NCI-H1436 (cell line): ENCODE measurements at places on chromosomes 6 and 20.
A peak's percentile ranks its signal among the peaks of the same experiment; 100 is the strongest.

- no peak for DNase-seq
Measured at GRCh38 chr6:13563009-13563408, 11.4 kb upstream of the SIRT5 start.

GRCh38 chr6:26252077-26252472 is 112.9 kb upstream of the BTN3A2 start:
- no peak for DNase-seq

- DNase-seq: no peak
Measured at GRCh38 chr20:22681591-22682248, 97.3 kb upstream of the FOXA2 start.

DNA sequence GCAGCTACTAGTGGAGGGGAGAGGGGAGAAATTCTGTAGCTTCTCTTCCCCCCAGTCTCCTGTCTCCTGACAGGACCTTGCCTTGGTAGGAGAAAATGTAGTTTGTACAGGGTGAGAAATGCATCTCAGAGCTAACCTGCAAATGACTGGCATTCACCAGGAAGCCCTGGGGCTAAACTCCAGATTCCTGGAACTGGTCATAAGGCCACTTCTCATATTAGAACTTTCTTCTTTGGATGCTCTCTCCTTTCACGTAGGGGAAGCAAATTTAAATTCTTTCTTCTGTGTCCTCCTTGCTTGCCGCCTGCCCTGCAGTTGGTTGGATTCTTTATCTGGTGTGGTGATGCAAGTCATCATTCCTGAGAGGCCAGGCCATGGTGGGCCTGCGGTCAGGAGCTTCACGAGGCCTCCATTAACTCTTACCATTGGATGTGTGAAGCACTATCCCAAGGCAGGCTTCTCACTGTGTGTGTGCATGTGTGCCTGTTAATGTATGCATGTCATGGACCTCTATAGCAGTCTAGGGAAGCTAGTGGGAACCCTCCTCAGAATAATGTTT is 182.0 kb downstream of the PHF3 start:
- no peak for DNase-seq

DNA sequence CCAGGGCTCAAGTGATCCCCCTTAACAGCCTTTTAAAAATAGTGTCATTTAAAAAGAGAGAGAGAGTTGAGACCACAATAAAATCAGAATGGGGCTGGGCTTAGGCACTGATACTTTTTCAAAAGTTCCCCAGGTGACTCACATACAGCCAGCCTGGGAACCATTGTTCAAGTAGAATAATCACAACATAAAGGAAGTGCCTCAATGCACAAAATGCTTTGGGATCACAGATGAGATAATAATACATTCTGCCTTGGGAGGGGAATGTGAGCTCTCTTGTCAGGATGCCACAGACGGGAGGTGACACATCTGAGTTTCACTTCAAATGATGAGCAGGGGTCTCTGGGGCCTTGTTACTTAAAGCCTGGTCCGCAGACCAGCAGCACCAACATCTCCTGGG is 34.0 kb upstream of the GABRR1 start:
- DNase-seq: no peak

GRCh38 chr6:26358511-26358981 is 6.5 kb upstream of the BTN3A2 start:
- no peak for DNase-seq

DNA sequence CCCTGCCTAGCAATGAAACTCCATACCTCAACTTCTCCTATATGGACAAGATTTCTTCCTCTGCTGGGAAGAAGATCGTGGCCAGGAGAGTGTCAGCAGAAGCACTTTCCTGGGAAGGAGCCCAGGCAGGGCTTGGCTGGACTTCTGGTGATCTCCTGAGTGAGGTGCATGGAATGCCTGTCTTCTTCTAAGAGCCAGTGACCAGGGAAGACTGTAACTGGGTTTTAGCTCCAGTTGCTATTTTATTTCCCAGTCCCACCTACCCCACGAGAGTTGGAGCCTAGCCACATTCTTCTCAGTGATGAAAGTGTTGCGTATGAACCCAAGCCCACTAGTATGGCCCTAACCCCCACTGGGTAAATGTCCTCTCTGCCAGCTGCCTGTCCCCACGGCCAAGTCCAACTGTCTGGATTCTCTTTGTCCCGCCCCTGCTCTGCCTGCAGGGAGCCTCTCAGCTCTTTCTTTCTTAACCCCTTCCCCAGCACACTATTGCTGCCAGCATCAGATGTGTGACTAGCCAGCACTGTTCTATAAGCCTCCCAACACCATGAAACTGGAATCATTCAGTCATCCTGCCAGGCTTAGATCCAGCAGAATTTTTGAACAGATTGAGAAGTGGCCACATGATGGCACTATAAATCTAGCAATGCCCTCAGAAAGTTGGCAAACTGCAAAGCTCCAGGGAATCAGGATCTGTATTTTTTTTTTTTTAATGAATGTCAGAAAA is 69.8 kb upstream of the FAM184A start:
- peak; percentile 9 for DNase-seq

DNA sequence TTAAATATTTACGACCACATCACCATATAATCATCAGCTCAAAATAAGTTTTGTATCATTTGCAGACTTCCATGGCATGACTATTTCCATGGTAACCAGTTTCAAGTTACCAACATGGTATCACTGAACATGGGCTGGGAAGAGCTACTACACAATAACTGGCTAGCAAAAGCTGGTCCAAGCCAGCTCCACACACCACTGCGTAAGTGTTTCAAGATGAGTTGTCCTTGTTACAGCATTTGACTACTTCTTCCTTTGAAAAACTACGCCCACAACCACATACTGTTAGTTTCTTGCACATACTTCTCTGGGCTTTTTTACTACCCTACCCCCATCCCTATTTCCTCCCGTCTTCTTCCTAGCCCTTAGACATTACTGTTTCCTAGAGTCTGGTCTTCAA is 8.5 kb downstream of the CD164 start:
- DNase-seq: no peak

DNA sequence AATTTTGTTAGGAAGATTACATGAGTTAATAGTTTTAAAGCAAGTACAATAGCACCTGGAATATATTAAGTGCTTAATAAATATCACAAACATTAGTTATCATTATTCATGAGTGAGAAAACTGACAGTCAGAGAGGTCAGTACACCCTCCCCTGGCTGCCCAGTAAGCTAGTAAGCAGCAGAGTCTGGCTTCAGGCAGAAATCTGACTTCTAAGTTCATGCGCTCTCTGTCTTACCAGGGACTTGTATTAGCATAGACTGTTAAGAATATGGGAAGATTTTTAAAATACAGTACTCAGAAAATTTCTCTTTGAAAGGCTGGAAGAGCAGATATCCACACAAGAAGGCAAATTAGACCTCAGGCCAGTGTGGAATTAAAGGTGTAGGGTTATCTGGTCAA is 40.8 kb downstream of the BCAS1 start:
- no peak for DNase-seq

- no peak for DNase-seq
Measured at GRCh38 chr6:15417811-15418210, 171.9 kb downstream of the JARID2 start.

GRCh38 chr6:160010067-160010466 is 41.2 kb downstream of the IGF2R start:
- no peak for DNase-seq

GRCh38 chr6:159148641-159149040 is 20.6 kb upstream of the FNDC1 start:
- no peak for DNase-seq

GRCh38 chr6:1871724-1872315 is 262.1 kb downstream of the FOXC1 start:
- DNase-seq: no peak

DNA sequence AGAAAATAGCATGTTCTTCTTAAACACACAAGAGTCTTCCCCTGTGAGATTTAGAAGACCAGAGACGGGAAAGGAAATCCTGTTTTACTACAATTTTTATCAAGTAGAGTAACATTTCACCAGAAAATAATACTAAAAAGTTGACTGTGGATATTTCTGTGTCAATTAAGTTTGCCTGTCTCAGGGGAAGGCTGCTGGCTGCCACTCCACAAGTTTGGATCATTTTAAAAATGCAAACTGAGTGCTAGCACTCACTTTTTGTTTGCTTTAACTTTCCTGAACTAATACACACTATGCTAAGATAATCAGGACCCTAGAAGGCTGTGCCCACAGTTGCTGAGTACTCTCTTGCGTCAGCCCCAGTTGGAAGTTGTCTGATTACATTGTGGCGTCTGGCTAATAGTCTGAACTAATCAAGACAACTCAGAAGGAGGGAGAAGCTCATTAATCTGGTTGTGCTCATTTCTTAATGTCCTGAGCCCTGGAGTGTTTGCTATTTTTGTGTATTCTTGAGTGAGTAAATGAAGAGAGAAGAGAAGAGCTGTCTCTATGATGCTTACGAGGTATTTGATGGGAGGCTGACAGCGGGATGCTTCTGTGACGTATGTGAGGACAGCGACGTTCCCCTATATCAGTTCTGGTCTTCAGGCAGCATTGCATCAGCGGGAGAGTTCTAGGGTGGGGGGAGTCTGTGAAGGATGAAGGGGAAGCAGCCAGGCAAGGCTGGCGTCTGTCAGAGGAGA is 664.2 kb downstream of the QKI start:
- no peak for DNase-seq

DNA sequence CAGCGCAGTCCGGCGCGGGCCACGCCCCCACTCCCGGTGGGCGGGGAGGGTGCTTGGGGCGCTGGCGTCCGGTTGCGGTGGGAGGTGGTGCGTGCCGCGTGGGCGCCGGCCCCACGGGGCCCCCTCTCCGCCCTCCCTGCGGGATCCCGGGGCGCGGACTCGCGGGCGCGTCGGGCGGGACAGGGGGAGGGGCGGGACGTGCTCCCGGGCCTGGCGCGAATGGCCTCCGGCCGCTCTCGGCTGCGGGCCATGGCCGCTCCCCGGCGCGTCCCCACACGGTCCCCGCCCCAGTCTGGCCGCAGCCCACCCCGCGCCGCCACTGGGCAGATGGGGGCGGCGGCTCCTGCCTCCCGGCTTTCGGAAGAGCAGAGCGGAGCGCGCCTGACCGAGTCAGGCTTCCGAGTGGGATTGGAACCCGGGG is 771 bp upstream of the PPP1R3G start:
- no peak for DNase-seq

- no peak for DNase-seq
Measured at GRCh38 chr20:61572789-61573188, 320.7 kb downstream of the CDH4 start.

- no peak for DNase-seq
Measured at GRCh38 chr6:35090734-35091133, 50.4 kb downstream of the TCP11 start.

GRCh38 chr6:85792254-85792653 is 149.6 kb upstream of the SYNCRIP start:
- DNase-seq: no peak

DNA sequence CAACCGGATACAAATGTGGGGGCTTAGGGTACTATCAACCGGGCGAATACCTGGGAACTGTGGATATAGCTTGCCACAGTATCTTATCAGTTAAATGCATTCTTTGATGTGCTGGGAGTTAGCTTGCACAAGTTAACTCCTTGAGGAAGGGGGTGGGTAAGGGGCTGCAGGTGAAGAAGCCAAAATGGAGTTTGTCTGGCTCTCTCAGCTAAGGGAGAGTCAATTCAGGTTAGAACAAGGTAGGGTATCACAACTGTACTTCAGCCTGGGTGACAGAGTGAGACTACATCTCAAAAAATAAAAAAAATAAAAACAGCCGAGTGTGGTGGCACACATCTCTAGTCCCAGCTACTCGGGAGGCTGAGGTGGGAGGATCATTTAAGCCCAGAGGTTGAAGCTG is 8.5 kb upstream of the BTN1A1 start:
- no peak for DNase-seq

DNA sequence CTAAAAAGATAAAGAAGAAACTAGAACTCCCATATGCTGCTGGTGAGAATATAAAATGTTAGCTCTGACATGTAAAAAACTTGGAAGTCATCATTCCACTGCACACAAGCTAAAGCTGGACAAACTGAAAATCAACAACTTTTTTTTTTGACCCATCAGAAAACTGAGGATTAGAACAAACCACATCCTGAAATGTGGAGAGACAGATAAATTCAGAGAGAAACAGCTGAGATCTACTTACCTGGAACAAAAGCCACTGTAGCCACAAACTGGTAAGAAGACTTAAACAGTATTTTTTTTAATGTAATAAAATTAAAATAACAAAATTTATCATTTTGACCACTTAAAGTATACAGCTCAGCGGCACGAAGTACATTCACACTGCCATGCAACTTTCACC is 408.5 kb upstream of the RGS17 start:
- no peak for DNase-seq

DNA sequence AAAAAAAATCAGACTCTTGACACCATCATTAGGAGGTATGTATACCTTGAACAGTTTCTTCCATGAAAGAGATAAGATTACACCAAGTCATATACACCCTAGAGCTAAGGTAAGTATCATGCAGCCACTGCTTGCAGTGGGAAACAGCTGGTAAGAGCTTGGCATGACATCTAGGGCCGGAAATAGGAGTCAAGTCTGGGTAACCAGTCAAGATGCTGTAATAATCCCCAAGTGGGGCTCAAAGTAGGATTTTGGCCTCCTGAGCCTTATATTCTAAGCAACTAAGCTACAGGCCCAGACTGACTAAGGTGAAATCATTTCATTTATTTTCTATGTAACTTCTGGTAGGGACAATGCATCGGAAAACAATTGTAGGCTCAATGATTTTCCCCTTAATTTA is 23.9 kb downstream of the TRERF1 start:
- no peak for DNase-seq

- no peak for DNase-seq
Measured at GRCh38 chr6:788058-788457, 95.1 kb upstream of the EXOC2 start.

GRCh38 chr6:125753218-125753936 is 3.9 kb downstream of the HEY2 start:
- no peak for DNase-seq

DNA sequence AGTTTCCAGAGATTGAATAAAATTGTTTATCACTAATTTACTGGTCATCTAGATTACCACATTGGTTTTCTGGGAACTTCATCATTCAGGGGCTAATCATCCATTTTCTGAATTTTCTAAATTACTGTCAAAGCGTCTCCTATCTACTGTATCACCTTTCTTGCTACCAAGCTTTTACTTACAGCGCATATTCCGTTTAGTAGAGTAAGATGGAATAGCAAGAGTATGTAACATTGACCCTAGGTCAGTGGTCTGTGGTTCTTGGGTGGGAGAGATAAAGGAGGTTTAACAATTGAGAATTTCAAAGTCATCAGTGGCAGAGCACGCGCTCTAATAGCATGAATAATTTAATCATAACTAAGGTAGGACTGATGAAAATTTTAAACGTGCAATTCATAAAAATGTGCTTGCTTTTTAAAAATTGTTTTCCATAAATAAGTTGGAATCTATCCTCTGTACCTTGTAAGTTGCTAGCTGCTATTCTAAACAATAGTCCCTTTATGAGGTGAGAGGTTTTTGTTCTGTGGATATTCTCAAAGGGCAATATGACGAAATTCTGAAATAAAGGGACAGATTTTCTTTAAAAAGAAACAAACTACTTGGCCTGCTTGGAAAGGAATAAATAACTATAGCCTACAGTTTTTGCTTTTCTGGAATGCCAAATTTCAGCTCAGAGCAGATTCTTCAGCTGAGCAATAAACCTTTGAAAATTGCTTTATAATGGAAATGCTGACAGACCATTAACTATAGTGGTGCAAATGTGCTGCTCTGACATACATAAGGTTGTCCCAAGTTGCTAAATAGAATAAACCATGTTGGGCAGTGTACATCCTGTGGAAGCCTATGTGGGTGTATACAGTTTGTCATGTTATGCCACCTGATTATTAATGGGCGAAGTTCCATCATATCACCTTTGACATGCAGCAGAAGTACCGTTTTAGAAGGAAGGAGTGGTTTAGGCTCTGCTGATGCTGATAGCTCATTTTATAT is 84.1 kb downstream of the ZFAND3 start:
- DNase-seq: no peak
